ENCODE measurements at places on chromosomes 11 and 22.

GRCh38 chr11:66313321-66314185 is 3.3 kb downstream of the CD248 start:
- DNase-seq: no peak

- no peak for DNase-seq
Measured at GRCh38 chr22:22479999-22480532, 28.5 kb downstream of the ZNF280B start.

DNA sequence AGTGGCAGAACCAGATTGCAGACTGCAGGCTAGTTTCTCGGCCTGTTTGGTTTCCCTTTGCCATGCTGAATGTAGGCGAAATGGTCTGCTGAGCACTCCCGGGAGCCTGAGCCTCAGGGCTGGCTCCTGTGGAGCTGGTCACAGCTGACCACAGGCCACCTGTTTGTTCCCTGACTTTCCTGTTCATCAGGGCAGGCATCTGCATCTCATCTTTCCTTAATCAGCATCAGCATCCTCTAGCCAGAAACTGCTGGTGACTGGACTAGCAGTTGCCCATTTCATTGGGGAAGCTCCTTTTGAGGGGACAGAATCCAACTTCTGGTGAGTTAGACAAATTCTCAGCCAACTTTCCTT is 20.2 kb upstream of the C11orf96 start:
- no peak for DNase-seq

DNA sequence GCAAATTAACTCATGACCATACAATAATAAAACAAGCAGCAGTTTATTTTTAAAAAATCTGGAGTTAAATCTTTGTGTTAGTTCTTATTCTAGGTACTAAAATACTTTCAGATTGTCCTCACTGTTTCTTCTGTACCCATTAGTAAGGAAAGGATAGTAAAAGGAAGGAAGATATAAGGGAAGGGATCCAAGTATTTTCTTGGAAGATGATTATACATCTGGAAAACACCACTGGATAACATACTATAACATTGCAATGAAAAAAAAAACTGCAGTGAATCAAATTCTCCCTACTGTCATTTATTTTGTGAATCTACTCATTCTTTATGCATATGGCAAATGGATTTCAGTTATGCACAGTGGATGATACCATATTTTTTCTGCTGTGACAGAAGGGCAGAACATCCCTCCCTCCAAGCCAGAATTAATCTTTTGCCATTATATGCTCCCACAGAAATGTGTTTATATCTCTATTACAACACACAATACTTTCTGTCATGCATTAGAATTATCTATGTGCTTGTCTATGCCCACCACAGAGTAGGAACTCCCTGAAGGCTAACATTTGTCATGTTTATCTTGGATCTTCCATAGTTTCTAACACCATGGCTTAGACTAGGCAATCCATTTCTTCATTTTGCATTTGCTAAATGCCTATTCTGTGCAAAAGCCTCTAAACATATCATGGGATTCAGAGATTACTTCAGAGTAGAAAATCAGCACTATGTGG is 282.3 kb upstream of the CTSC start:
- no peak for DNase-seq

GRCh38 chr11:46247090-46247489 is 30.4 kb upstream of the CREB3L1 start:
- peak; percentile 45 for DNase-seq

All from PC-3 (cell line).